ENCODE measurements at places on chromosomes 12 and 14. TPM values are rescaled to one million over a fixed set of nuclear protein-coding genes. Genes with fewer than 3 reads are reported as not detected.

GRCh38 chr12:13148485-13148847 is 45.0 kb upstream of the GSG1 start:
- DNase-seq = no peak

DNA sequence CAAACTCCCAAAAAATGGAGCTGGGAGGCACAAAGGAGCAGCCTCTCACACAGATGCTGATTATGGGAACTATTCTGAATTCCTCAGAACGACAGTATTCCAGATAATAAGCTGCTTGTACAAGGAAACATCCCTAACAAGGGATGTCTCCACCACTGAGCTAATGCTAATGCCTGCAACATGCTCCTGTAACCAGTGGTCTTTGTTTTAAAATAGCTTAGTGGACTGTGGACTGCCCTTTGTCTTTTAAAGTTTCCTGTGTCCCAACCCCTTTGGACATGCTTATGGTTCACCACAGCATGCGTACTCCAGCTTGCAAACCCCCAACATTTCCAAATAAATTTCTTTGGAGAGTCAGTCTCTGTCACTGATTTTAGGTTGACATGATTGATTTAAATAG is 16.4 kb upstream of the PITPNM2 start:
- DNase-seq = no peak

- no peak for DNase-seq
These were observed 19.1 kb upstream of the SLC38A2 start for GRCh38 chr12:46391630-46392029.

DNA sequence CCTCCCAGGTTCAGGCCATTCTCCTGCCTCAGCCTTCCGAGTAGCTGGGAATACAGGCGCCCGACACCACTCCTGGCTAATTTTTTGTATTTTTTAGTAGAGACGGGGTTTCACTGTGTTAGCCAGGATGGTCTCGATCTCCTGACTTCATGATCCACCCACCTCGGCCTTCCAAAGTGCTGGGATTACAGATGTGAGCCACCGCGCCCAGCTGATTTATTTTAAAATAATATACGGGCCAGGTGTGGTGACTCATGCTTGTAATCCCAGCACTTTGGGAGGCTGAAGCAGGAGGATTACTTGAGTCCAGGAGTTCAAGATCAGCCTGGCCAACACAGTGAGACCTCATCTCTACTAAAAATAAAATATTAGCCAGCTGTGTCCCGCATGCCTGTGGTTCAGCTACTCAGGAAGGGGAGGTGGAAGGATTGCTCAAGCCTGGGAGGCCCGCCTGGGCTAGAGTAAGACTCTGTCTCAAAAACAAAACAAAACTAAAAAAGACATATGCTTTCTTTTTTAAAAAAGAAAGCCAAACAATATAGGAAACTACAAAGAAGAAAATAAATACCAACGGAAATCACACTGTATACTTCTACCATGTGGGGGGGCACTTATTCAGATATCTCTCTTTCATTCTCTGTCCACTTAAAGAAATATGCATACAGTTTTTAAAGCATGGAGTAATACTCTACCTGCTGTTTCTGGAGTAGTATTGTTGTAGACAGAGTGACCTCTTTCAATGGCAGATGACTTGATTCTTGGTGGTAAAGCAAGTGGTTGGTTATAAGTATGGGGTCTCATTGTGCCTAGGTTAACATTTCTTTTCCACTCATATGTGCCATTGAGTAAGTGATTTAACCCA is 930 bp upstream of the MIA2 start:
- no peak for DNase-seq

ASCL1 gene
- 5.1 TPM for total RNA-seq

TROAP gene
- 88.0 TPM for total RNA-seq

RNASE4 gene
- total RNA-seq = 2.6 TPM

PTPRQ gene
- total RNA-seq = not detected

IL31 gene
- total RNA-seq = not detected

All from neural crest cell (in vitro differentiated cells).